ENCODE measurements at places on chromosomes 7 and 10.

DNA sequence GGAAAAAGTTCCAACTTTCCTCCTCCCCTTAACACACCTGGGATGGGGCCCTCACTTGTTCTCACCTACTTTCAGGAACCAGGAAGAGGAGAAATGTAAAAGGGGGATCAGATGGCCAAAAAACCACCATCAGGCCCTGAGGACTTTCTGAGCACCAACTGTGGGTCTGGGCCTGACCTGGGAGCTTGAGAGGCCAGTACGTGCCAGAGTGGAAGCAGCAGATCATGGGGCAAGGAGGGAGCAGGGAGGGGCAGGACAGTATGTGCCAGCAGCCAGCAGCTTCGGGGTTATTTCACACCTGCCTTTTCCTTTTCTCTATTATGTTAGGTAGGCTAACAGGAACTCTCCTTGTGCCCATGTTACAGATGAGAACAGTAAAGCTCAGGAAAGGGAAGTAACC lies 118.8 kb upstream of the UNC5B start:
- DNase-seq: no peak

DNA sequence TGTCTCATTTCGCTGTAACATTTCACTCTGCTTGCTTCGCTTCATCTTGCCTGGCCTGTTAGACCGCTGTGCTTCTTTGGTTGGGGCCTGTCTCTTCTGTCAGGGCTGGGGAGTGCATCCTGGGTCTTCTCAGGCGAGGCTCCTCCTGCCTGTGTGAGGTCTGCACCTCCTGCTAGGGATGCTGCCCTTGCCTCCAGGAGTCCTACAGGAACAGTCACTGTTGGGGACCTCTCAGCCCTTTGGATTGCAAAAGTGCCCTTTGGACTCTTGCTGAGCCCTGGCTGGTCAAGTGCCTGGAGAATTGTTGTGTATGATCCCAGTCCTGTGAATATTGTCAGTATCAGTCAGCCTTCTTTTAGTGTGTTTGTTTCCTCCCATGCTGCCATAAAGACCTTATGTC lies 84.1 kb downstream of the MDFIC start:
- no peak for DNase-seq

DNA sequence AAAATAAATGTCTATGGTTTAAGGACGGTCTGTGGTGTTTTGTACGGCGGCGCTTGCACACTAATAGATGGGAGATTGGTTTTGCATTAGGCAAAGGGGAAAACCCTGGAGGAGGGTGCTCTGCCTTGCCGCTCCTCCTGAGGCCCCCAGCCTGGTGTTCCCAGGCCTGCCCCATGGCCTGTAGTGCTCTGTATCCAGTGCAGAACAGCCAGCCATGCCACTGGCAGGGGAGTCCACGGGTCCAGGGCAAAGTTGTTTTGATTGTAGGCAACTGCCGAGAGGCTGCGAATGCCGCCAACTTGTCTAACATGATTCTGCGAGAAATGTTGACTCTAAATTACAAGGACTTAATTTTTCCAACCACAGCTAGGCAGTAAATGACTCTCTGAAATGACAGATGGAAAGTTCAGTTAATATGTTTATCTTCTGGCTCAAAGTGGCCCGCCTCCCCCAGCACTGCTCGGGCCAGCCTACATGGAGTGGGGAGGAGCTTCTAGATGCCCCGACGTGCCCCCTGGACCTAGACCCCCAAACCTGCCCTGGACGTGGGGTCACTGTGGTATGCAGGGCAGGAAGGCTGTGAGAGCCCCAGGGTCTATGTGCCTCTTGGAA lies 104.6 kb upstream of the GDF10 start:
- no peak for DNase-seq

- no peak for DNase-seq
These were observed at the start of gene MAGI2 for GRCh38 chr7:79453558-79454360. MAGI2 (minus strand) TSS chr7:79453667; CDS start chr7:79453320, 347 bp downstream.

GRCh38 chr7:88737632-88738031 lies 21.9 kb upstream of the ZNF804B start:
- DNase-seq: no peak

DNA sequence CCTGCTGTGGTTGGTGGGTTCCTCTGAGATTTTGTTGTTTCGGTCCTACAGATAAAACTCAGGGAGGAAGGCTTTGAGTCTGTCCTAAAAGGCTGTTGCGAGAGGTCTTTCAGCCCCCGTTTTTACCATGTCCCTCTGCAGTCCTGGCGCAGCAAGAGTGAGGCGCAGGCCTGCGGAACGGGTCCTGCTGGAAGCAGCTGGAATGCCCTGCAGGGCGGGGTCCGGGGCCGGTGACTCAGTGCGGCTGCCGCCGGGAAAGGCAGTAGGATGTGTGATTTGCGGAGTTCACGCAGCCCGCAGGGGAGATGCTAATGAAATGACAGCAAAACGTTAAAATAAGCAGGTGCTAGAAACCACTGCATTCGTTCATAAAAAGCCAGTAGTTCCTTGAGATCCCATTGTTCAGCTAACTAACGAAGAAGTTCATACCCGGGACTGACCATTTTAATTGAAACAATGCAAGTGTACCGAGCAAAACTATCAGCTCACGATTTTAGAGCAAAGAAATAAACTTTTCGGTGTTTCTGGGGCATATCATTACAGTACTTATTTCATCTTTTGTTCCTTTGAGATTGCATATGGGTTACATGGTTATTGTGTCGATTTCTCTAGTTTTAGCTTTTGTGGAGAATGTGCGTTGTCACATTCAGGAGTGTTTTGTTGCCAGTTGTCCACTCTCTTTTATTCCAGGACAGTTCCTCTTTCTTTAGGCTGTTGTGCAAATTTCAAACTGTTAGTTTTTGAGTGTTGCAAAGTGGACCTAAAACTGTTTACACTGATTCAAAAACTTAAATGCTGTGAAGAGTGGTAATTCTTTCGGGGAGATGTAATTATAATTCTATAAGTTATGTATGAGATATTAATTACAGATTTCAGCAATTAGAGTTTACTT lies 783 bp downstream of the ANLN start:
- no peak for DNase-seq

GRCh38 chr10:95276367-95277200 lies 14.2 kb downstream of the PDLIM1 start:
- DNase-seq: no peak

GRCh38 chr7:69429911-69430383 lies 168.3 kb upstream of the AUTS2 start:
- DNase-seq: no peak

DNA sequence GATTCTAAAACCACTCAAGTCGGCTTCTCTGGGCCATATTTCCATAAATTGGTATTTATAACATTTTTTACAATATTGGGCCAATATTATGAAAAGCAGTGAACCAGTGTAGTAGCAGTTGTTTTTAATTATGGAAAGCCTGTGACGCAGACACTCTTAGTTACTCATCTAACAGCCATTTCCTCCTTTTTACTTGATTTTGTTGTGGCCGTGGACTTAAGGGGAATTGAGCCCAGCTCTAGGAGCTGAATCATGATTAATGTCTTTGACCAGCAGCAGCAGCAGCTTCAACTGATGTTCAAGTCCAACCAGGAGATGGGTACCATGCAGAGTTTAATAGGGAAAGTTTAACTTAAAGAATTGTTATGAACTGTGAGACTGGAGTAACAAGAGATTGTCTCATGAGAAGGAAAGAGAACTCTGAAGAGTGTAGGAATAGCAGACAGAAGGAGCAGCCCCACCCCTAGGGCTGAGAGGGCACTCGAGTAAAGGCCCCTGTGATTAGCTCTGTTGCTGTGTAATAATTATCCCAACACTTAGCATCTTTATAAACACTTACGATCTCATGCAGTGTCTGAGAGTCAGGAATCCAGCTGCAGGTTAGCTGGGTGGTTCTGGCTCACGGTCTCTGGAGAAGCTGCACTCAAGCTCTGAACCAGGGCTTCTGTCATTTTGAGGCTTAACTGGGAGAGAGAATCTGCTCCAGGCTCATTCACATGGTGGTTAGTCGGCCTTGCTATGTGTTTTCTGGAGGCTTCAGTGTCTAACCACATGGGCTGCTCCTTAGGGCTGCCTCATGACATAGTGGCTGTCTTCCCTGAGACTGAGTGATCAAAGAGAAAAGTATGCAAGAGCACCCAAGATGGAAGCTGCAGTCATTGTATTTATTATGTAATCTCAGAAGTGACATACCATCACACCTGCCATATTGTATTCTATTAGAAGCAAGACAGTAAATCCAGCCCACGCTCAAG lies 4.6 kb downstream of the LANCL2 start:
- DNase-seq: peak; percentile 83

DNA sequence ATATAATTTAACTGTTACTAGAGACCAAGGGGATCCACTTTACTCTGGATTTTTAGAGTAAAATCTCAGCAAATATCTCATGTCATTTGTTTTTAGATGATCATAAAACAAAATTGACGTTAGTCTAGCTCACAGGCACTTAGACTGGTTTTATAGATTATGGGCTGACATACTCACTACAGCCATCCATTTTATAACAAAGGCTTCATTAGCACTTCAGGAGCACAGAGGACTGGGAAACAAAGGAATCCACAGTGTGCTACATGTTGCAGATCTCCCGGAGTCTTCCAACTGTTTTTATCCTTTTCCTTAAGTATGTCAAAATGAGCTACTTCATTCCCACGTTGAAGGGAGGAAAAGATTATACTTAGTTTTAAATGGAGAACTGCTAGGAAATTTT lies 15.9 kb upstream of the SCRN1 start:
- no peak for DNase-seq

DNA sequence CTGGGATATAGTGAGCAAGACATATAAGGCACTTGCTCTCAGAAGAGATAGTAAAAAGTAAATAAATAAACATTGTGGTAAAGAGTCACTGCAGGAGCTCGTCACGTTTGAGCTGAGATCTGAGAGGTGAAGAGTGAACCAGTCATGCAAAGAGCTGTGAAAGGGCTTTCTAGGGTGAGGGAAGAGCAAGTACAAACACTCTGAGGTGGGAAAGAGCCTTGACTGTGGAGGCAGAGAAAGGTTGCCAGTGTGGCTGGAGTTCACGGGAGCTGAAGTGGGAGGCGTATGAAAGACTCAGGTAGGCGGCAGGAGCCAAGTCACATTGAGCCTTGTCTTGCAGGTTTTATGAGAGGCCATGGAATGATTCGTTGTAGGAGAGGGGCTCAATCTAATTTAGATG lies 141.0 kb downstream of the C1GALT1 start:
- no peak for DNase-seq

DNA sequence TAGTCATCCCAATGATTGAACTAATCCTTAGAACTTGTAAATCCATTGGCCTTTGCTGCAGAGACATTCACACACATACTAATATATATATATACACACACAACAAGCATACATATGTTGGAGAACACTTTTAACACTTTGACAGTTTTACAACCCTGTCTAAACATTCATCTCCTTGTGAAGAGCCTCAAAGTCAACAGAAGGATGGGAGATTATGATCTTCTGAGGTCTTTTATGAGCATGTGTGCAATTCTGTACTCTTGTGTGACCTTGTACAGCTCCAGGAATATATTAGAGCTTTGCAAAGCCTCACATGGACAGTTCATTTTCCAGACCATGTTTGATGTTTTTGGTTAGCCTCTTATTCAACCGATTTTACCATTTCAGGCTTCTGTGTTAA lies 589.0 kb downstream of the NXPH1 start:
- DNase-seq: no peak

DNA sequence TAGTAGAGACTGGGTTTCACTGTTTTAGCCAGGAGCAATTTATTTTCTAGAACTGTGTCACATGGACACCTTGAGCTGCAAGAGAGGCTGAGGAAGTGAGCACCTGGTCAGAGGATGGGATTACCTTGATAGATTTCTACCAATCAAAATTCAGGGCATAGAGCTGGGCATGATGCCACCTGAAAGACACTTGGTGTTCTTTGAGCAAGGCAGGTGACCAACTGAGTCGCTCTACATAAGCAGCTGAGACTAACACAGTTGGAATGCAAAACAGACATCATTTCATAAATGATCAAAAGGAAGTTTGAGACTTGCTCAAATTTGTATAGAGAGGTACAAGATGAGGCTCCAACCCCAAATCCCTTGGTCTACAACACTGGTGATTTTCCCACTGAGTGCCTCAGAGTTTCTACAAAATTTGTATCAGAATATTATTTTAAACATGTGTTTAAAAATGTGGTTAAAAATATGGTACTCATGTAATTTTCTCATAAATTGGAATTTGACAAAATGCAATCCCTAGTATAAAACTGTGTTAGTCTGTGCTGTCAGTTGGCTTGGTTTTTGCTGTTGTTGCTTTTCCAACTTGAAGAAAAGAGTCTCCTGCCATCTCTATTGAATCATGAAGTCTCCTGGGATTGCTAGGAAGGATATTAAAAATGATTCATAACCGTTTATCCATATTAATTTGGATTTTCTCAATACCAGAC lies 156.4 kb upstream of the MDFIC start:
- no peak for DNase-seq

Measured in AG04449 (cell line).